Choroid plexus epithelial cell (primary cell): ENCODE measurements at places on chromosomes 16 and 17.

- DNase-seq: no peak
These were observed 248.2 kb downstream of the TOX3 start for GRCh38 chr16:52298769-52299168.

DNA sequence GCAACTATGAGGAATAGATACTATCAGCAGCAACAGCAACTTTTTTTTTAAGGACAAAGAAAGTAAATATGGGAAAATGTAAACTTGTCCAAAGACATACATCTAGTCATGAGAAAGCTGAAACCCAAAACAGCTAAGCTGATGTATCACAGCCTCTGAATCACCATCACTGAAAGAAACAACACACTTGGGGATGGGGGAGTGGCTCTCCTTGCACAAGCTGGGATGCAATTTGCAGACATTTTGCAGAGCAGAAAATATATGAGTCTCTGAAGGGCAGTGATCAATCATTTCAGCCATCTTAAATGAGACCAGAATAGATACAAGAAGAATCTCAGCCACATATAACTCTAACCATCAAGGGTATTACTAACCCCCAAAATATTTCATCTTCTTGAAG, 79.1 kb downstream of the GRIN2A start:
- no peak for DNase-seq

- peak; percentile 31 for DNase-seq
These were observed 10.3 kb downstream of the NT5M start for GRCh38 chr17:17313350-17313991.

GRCh38 chr17:37360632-37361031, 15.2 kb upstream of the C17orf78 start:
- DNase-seq: no peak

DNA sequence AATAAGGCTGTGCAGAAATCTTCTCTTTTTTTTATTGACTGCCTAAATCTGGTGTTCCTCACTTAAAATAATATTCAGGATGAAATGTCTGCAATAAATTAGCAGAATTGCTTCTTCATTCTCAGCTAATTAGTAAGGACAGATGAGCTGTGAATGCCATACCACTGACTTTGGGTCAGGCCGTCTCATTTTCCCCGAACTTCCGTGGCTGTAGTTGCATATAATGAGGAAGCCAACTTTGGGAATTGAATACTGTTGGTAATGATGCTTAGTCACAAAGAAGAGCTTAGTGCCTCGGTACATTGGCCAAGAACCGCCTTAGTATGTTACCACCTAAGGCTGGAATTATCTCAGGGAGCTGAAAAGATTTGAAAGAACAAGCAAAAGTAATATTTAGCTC, 47.6 kb downstream of the NUP93 start:
- DNase-seq: no peak

DNA sequence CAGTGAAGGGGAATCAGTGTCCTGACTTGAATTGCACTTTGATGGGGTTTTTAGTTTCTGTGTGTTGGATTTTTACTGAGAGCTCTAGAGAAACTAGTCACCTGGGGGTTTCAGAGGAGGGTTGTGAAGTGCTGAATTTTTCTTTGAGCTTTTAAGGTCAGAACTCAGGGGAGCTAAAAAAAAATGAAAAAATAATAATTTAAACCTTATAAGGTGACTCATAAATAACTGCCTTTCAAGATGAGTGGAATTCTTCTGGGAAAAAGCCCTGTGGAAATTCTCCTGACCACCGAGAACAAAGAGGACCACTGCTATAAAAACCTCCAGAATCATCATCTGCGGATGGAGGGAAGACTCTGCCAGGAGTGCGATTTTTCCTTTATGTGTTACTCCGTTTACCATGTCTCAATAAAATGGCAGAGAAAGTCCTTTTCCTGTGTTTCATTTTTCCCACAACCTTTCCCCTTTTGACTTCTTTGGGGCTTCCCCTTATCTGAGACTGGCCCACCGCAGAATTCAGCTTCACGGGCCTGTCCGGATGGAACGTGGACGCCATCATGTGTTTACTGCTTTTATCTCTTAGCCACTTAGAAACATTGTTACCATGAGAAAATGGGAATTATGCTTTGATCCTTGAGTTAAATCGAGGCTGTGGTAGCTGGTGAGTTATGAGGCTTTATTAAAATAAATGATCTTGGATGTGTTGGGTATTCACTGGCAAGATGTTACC, 39.7 kb downstream of the RPTOR start:
- DNase-seq: peak; percentile 71

DNA sequence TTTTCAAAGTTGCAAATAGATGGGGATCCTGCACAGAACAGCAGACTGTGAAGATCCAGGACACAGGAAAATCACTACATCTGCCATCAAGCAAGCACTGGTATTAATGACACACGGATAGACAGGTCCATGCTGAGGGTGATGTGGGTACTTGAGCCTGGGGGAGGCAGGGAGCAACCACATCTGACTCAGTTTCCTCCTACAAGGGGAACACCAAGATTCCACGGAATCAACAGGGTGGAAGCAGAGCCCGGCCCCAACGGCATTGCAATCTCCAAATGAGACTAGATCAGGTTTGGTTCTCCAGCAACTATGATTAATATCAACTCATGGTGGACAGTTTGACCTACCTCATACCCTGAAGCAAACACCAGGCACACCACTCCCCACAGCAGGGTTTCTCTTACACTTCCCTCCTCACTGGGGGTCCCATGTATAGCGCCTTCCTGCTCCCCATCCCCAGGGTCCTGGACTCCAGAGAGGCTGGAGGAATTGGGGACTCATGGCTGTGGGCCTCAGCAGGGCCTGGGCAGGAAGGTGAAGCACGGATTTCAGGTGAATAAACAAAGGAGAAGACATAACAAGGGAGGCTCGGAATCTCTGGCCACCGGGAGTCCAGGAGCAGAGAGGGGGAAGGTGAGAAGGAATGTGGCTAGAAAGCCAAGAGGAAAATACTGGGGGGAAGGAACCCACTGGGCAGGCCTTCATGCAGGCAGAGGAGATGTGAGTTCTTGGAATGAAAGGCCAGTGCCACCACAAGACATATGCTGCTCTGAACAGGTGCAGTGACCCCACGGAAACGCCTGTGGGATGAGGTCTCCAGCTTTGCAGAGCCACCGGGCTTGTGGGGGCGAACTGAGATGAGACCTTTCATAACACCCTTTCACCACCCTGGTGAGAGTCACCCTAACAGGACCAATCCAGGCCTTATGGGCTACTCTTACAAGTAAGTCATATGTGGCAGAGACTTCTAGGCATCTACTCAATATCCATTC, 29.5 kb upstream of the PIK3R6 start:
- no peak for DNase-seq

DNA sequence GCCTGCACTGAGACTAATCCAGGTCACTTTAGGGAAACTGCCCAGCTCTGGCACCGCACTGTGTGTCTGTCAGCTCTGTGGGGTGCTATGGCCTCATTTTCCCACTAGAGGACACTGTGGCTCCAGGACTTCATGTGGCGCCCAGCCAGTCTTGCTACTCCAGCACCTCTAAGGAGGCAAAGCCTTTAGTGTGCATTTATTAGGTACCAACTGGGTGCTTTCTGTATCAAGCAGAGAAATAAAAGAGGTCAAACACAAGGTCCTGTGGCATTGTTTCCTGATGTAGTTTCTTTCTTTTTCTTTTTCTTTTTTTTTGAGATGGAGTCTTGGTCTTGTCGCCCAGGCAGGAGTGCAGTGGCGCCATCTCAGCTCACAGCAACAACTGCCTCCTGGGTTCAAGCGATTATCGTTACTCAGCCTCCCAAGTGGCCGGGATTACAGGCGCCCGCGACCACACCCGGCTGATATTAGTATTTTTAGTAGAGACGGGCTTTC, 12.5 kb upstream of the RHBDL3 start:
- peak; percentile 85 for DNase-seq

DNA sequence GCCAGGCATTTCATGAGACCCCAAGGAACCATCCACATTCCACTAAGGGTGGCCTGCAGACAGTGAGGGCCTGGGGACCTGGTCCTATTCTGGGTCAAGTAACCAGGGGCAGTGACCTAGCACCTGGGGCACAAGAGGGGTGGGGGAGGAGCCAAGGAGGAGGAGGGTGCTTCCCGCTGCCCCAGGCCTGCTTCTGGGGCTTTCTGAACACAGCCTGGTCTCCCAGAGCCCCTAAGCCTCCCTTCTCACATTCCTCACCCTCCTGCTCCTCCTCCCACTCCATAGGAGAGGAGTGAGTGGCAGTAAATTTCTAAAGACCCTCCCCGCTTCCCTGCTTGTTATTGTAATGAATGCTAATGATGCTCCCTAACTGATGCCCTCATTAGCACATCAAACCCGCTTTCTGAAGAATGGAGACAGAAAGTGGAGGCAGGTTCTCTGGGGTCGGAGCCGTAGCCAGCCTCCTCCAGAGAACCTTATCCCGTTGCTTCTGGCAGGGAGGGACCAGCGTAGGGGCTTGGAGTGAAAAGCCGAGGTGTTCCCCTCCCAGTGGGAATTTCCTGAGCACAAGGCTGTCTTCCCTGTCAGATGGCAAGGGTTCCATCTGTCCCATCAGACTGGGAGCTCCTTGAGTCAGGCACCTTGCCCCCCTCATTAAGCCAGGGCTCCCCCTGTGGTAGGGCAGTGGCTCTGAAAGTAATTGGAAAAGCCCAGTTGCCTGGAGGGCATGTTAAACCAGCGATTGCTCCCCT, 3.7 kb upstream of the SRCIN1 start:
- no peak for DNase-seq

GRCh38 chr16:57946181-57946801, 24.6 kb downstream of the CNGB1 start:
- DNase-seq: no peak

GRCh38 chr16:56700195-56700594, 17.9 kb downstream of the MT1X start:
- peak; percentile 37 for DNase-seq

DNA sequence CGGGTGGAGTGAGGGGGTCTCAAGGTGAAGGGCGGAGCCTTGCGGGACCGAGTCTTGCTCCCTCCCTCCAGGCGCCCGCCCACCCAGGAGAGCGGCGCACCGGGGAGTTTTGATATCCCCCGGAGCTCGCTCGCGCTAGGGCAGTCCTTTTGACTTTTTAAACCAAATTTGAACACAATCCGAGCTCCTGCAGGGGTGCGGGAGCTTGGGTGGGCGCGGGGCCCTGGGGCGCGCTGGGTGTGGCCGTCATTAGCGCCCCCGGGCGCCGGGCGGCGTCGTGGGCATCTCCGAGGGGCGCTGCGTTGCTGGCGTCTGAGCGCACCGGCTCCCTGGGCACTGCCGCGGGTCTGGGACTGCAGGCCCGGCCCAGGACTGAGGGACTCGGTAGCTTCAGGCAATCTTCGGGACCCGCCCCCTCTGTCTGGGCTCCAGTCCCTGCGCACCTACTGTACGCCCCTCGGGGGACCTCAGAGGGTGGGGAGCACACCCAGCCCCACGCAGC, 10.9 kb downstream of the MAF start:
- DNase-seq: no peak

DNA sequence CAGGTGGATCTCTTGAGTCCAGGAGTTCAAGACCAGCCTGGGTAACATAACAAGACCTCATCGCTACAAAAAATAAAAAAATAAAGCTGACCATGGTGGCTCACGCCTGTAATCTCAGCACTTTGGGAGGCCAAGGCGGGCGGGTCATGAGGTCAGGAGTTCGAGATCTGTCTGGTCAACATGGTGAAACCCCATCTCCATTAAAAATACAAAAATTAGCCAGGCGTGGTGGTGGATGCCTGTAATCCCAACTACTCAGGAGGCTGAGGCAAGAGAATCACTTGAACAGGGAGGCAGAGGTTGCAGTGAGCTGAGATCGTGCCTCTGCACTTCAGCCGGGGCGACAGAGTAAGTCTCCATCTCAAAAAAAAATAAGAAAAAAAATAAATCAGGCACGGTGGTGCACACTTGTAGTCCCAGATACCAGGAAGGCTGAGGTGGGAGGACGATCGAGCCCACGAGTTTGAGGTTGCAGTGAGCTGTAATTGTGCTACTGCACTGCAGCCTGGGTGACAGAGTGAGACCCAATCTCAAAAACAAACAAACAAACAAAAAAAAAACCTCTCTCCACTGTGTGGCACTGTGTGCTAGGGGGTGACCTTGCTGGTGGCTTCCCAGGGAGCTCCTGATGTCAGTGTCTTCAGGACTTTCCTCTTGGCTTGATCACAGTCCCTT, 19.8 kb upstream of the MAPK3 start:
- no peak for DNase-seq

DNA sequence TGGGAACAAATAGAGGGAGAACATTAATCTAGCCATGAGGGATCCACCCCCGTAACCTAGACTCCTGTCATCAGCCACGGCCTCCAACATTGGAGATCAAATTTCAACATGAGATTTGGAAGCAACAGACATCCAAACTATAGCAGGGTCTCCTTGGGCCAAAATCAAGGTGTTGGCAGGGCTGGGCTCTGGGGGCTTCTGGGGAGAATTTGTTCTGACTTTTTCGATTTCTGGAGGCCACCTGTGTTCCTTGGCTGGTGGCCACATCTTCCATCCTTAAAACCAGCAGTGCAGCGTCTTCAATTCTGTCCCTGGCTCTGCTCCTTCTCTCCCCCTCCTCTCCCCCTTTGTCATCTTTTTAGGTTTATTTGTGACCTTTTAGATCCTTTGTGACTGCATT, 546.2 kb downstream of the WWOX start:
- no peak for DNase-seq

GRCh38 chr17:5133311-5133710, 17.5 kb downstream of the USP6 start:
- DNase-seq: no peak

GRCh38 chr16:23244122-23244521, 58.0 kb upstream of the SCNN1B start:
- DNase-seq: no peak

DNA sequence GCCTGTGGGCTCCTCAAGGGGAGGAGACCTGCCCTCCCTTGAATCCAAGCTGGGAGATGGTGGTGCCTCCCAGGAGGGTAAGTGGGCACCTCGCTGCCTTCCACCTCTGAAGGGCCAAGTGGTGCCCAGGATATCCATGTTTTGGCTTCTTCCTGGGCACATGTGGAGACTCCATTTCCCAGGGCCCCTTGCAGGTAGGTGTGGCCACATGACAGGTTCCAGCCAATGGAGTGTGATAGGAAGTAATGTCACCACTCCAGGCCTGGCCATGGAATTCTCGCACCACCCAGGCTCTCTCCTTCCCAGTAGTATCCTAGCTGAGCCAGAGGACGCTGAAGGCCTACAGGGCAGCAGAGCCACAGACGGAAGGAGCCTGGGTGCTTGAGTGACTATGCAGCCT, 17.6 kb upstream of the PEMT start:
- no peak for DNase-seq

- DNase-seq: no peak
These were observed 17.6 kb downstream of the MYOCD start for GRCh38 chr17:12683299-12683698.

- DNase-seq: peak; percentile 25
These were observed 80.3 kb downstream of the PARN start for GRCh38 chr16:14549789-14550153.
